Stimulated activated CD8-positive, alpha-beta memory T cell treated with anti-CD3 and anti-CD28 coated beads, Interleukin-12 subunit alpha, Interleukin-12 subunit beta, amount 100 ng/mL, for 1 hour (primary cell): ENCODE measurements at places on chromosomes 4 and X.

- no peak for DNase-seq
These were observed 174.5 kb downstream of the NKX6-1 start for GRCh38 chr4:84324303-84325245.

DNA sequence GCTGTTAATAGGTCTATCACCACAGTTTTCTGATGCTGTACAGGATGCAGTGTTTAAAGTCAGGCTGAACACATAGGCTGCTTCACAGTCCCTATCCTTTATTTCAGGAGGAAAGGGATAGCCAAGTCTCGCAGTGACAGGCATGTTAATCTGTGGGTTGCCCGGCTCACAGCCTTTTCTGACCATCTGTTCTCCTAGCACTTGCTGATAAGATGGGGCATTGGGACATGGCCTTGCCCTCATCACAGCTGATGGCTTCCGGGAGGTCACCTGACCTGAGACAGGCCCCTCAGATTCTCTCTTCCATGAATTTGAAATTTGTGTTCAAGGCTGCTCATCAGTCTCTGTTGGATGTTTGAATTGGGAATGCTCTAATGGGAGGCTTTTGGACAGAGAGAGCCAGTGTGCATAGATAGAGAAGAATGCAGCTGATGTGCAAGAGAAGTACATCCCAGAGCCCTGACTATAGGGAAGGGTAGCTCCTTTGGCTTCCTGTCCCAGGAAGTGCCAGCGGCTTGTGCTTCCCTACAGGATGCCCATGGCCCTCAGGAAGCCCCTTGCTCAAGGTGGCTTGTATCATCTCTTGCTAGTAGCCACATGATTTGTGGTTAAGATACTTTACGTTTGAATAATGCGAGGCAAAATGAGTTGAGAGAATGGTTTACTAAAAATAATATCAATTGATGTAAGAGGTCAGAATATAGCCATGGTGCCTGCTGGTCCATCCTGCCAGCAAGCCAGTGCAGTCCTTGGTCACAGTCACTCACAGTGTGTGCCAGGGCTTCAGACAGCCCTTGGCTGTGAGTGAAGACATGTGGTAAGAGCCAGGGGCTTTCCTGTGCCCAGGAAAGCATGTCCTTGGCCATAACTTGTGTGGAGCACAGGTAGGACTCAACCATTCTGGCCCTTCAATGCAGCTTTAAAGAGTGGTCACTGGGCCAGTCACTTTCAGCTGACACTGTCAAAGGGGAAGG, 88.6 kb downstream of the TSPAN7 start:
- no peak for DNase-seq

- DNase-seq: no peak
These were observed 233.9 kb upstream of the CXXC4 start for GRCh38 chr4:104728380-104729122.

DNA sequence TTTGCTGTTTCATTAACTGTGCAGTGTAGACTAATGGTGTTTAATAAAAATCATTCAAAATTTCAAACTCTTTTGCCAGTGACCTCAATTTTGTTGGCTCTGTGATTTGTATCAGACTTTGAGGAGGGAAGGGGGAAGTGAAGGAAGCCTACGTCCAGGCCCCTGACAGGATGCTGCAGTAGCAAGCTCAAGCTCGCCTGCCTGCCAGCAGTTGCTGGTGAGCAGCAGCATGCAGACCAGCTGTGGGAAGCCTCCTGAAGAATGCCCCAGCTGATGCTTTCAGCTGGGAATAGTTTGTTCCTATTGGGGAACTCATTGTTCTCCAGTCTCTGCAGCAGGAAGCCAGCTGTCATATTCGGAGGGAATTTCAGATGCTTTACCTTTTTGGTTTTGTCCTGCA, 495.2 kb downstream of the AFF2 start:
- no peak for DNase-seq

DNA sequence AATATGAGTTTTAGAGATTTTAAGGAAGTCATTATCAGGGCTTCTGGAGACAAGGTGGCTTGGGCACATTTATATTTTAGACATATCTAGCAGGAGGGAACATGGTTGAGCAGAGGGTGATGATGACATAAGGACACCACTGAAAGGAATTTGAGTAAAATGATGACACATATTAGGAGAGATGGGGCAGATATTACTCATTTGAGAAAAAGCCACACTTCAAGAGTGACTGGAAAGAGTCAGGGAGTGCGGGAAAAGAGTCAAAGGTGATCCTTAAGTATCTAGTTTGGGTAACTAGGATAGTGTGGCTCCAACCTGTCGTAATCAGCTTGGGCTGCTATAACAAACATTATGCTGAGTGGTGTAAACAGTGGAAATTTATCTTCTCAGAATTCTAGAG, 377.7 kb downstream of the PACRGL start:
- no peak for DNase-seq

DNA sequence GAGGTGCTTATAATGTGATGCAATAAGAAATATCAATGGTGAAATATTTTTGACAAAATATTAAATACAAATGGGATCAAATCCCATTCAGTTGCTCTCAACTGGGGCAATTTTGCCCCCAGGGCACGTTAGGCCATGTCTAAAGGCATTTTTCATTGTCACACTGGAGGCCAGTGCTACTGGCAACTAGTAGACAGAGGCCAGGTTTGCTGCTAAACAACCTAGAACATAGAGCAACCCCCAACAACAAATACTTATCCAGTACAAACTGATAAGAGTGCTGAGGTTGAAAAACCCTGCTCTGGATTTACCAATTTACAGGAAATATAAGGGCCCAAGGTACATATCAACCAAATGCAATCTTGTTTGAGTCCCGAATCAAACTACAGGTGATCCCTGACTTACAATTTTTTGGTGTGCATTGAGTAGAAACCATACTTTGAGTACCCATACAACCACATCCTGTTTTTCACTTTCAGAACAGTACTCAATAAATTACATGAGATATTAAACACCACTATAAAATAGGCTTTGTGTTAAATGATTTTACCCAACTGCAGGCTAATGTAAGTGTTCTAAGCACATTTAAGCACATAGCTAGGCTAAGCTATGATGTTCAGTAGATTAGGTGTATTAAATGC, 237.5 kb downstream of the HNRNPD start:
- DNase-seq: no peak

DNA sequence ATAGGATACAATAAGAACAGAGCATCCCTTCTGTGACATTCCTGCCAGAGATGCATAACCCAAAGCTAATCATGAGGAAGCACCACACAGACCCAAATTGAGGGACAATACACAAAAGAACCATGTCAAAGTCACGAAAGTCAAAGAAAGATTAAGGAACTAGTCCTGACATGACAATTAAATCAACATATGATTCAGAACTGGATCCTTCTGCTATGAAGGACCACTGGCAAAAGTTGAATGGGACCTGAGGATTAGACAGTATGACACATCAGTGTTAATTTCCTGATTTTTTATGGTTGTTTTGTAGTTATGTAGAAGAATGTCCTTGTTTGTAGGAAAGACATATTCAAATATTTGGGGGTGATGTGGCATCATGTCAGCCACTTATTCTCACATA, 13.9 kb downstream of the ACOT9 start:
- no peak for DNase-seq

DNA sequence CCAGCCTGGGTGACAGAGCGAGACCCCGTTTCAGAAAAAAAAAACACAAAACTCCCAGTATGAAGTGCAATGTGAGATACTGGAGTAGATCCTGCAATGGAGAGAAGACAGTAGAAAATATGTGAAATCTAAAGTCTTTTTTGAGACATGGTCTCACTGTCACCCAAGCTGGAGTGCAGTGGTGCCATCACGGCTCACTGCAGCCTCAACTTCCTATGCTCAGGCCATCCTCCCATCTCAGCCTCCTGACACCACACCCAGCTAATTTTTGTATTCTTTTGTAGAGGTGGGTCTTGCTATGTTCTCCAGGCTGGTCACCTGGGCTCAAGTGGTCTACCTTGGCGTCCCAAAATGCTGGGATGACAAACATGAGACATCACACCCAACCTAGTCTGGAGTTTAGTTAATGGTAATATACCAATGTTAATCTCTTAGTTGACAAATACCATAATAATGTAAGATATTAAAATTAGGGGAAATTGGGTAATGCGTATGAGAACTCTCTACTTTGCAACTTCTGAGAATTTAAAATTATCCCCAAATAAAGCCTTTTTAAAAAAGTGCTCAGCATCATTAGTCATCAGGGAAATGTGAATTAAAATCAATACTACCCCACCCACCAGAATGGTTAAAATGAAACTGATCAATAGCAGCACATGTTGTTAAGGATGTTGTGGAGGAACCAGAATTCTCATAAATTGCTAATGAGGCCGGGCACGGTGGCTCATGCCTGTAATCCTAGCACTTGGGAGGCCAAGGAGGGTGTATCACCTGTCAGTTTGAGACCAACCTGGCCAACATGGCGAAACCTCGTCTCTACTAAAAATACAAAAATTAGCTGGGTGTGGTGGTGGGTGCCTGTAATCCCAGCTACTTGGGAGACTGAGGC, 15.0 kb downstream of the RBMX start:
- DNase-seq: no peak

DNA sequence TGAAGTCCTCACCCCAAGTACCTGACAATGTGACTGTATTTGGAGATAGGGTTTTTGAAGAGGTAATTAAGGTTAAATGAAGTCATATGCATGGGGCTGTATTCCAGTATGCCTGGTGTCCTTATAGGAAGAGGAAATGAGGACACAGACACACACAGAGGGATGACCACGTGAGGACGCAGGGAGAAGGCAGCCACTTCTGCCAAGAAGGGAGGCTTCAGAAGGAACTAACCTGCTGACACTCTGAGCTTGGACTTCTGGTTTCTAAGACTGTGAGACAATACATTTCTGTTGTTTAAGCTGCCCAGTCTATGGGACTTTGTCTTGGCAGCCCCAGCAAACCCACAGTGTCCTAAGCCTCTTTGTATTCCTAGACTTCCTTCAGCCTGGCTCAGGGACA, 3.0 kb upstream of the SLC2A9 start:
- DNase-seq: no peak

DNA sequence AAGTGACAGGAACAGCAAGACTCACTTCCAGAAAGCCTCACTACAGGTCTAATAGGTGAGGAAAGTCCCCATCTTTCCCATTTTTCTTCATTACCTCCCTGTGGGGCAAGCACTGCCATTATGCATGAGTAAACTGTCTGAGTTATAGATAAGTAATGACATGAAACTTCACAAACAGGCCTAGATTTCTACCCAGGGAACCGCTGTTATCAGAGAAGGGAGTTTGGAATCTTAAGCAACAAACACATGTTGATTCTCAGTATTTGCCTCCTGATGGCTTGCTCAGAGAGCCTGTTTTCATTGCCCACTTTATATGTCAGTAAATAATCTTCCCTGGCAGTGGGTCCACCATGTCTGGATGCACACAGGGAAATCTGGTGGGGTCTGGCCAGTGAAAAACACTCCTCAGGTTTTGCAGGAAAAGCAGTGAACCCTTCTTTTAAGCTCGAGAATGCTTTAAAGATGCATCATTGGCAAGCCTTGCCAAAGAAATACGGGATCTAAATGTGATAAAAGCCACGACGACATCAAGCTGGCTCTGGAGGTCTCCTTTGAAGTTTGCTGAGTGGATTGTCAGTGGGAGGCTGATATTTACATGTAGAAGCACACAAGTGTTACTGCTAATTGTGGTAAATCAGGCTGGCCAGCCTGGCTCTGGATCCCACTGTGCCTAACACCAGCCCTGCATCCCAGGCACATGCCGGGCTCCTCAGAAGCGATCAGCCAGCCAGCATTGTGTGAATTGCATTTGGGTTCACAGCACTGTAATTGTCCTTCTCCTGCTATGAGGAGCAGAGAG, 25.2 kb downstream of the PDGFRA start:
- DNase-seq: no peak

GRCh38 chr4:55312489-55313101, 33.4 kb upstream of the SRD5A3 start:
- DNase-seq: peak; percentile 10
